ENCODE measurements at places on chromosomes 1 and 21.
A peak's percentile ranks its signal among the peaks of the same experiment; 100 is the strongest.

- no peak for DNase-seq
These were observed 13.9 kb downstream of the BSND start for GRCh38 chr1:55012661-55013060.

GRCh38 chr1:179305450-179305849 lies 11.9 kb downstream of the SOAT1 start:
- no peak for DNase-seq

DNA sequence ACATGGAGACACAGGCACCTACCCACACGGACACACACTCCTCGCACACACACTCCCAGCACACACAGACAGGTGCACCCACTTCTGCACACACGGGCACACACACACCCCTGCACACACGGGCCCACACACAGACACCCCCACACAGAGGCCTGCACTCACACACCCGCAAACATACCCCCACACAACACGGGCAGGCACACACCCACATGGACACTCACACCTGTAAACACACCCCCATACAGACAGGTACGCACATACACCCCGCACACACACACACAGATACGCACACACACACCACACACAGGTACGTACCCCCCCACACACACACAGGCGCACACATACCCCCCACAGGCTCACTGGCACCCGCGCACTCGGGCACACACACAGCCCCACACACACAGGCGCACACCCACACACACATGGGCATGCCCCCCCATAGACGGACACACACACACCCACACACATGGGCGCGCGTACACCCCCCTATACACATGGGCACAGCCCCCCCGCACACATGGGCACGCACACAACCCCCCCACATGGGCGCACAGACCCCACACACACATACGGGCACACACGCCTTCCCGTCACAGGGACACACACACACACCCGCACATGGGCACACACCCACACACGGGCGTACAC lies 6.1 kb downstream of the ATAD3A start:
- no peak for DNase-seq

GRCh38 chr21:41943851-41944250 lies 10.0 kb downstream of the C2CD2 start:
- no peak for DNase-seq

GRCh38 chr1:168236836-168237611 lies 11.2 kb downstream of the SFT2D2 start:
- DNase-seq, result no peak

GRCh38 chr1:4408380-4408779 lies 246.0 kb upstream of the AJAP1 start:
- DNase-seq, result no peak

DNA sequence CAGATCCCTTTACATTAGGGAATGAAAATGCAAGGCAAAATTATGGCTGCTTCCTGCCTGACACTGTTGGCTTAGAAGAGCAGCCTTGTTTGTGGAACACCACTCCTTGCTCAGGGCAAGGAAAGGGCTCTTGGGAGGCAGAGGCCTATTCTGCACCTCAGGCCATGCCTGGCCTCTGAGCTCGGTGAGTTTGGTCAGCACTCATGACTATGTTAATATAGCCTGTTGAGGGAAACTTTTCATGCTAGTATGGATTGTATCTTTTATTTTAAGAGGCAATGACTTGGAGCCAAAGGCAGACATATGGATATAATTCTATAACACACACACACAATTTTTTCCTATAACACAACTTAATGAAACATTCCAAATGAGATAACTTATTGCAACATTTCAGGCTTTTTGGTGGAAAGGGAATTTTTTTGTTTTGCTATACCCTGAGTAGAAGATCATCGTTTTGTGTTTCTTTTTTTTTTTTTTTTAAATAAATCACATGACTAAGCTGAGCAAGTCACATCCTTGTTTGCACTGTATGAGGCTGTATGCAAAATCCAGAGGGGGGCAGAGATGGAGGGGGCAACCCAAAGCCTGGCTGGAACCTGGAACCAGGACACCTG lies 5.6 kb upstream of the YRDC start:
- DNase-seq, result no peak

- DNase-seq, result no peak
These were observed 76.3 kb upstream of the LMO4 start for GRCh38 chr1:87252406-87252805.

DNA sequence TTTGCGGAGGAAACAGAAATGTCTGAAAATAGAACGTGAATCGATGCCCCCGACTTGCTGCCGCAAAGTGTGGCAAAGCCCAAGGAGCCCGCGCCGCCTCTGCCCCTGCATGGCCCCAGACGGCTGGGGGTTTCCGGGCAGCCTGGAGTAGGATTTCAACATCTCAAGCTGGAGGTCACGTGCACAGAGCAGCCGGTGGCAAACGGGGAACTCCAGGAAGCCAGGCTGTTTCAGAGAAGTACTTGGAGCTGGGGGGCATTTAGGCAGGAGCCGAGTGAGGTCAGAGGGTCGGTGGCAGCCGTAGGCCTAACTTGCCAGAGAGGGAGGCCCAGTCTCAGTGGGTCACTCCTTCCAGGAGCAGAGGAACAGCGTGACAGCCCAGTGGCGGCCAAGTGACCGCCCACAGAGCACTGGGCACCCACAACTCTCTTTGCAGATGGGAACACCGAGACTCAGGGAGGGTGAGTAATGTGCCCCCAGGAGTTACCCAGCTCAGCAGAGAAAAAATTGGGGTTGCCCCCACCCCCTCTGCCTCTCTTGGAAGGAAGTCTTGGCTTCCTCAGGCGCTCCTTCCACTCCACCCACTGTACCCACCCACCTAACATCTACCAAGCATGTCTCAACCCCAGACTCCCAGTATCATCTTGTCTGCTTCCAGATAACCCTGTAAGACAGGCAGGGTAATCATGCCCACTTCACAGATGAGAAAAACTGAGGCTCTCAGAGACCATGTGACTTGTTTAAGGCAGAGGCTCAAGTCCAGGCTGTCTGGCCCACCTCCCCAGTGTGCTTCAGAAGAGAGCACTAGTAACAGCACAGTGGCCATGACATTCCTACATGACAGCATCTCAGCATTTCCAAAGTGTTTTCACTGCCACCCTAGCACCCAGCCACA lies 179.4 kb downstream of the HIVEP3 start:
- no peak for DNase-seq

DNA sequence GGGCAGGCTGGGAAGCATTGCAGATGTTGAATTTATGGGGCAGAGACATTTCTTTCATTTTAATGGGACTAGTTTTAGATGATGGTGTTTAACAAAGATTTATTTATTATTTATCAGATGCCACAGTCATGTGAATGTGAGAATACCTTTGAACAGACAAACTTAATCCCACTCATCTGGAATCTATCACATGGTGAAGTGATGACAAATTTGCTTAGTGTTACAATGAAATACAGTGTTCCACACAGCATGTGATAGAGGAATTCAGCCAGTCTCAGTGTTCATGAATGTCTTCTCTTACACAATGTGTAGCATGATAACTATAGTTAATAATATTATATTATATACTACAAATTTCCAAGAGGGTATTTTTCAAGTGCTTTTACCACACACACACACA lies 1361.7 kb upstream of the B3GALT2 start:
- no peak for DNase-seq

- no peak for DNase-seq
These were observed 20.2 kb downstream of the TAL1 start for GRCh38 chr1:47211796-47212269.

DNA sequence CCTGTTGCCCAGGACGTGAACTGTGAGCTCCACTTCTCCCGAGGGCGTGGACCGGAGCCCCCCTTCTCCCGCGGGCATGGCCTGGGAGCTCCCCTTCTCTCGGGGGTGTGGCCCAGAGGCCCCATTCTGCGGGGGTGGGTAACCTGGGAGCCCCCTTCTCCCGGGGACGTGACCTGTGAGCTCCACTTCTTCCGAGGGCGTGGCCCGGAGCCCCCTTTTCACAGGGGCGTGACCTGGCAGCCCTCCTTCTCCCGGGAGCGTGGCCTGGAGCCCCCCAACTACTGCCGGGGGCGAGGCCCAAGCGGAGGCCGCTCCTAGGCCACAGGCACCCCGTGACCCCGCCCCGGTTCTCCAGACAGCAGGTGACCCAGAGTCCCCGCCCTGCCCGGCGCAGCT lies 320 bp downstream of the C1orf174 start:
- no peak for DNase-seq

DNA sequence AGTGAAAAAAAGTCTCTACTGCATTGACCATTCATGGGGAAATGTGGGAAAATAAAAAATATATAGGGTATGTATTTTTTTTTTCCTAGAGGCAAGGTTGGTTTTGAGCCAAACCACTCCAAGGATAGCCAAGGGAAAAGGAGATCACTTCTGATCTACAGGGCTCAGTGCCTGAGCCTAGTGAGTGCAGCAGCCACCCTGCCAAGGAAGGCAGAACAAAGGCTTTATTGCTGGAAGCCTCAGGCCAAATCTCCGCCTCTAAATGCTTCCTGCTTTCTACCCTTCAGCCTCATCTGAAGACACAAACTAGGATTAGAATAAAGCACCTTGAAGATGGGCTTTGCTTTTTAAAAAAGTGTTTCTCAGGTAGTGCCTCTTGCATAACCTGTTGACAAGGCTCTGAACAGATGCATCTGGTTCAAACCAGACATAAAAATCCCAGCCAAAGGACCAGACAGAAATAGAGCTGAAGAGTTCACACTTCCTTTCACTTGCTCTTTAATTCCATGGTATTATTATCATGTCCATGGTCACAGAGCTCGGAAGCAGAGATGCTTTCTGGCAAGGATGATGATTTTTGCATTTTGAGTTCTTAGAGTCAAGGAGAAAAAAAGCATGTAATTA lies 10.5 kb downstream of the C1orf115 start:
- peak; percentile 58 for DNase-seq

- DNase-seq, result no peak
These were observed 90.4 kb upstream of the AJAP1 start for GRCh38 chr1:4564051-4564450.

DNA sequence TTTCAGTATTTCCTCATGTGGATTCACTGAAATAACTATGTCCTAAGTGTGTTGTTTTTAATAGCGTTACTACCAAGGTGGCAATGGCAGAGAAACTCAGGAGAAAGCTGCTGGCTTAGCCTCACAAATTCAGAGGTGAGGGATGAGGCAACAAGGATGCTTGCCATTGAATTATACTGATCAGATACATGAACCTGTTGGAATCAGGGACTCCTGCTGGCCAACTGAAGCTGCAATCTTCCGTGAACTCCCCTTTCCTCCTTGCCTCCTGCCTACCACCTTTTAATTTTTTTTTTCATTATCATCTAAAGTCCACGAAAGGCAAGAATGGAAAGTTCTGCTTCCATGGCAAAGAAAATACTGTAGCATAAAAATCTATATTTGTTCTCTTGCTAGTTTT lies 254.7 kb downstream of the NFIA start:
- DNase-seq, result no peak

DNA sequence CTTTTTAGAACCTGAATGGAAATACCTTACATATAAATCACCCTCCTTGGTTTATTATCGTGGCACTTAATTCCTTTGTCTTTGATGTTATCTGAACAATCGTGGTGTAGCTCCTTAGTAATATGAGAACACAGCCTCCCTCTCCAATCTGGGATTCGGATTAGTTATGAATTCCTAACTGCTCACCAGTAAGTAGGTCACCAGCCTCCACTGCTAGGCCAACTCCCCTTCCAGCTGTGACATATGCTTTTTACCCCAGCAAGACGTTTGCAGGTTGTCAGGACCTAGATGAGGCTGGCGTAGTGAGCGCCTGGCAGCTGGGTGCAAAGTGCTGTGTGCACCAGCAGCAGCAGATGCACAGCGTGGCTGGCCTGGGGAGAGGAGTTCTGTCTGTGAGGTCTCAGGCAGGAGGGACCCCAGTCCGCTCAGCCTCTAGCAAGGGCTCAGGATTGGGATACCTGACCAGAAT lies 38.2 kb downstream of the NTPCR start:
- DNase-seq, result no peak

GRCh38 chr1:16094453-16095158 lies 21.2 kb upstream of the FAM131C start:
- no peak for DNase-seq

DNA sequence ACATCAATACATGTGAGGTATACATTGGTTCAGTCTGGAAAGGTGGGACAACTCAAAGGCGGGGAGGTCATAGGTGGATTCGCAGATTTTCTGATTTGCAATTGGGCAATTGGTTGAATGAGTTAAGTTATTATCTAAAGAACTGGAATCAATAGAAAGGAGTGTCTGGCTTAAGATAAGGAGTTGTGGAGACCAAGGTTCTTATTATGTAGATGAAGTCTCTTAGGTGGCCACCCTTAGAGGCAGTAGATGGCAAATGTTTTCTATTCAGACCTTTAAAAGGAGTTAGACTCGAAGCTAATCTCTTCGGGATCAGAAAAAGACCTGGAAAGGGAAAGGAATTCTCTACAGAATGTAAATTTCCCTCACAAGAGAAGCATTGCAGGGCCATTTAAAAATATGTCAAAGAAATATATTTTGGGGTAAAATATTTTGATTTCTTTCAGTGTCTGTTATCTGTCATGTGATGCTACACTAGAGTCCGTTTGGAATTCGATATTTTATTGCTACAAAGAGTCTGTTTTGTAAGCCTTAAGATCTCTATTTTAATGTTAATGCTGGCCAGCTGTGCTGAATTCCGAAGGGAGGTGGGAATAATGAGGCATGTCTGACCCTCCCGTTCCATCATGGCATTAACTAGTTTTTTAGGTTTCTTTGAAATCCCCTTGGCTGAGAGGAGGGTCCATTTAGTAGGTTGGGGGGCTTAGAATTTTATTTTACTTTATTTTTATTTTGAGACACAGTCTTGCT lies 265.1 kb downstream of the PTPRU start:
- no peak for DNase-seq

DNA sequence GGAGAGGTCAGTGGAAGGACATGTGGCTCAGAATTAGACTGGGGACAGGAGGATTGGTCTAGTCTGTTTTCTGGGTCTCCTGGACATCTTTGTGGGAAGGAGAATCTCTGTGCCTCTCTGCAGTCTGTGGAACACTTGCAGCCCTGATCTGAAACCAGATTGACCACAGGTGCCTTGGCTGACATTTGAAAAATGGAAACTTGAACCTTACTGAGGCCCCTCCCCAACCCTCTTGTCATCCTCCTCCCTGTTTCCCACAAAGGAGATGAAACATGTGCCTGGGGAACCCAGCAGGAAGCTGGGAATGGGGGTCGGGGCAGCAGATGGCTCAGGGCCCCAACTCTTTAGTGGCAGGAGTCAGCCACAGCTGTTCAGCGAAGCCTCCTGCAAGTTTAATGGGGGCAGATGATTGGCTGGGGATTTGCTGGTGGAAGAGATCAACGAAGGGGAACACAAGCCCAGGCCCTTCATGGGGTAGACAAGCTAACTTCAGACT lies 18.1 kb downstream of the VASH2 start:
- no peak for DNase-seq

DNA sequence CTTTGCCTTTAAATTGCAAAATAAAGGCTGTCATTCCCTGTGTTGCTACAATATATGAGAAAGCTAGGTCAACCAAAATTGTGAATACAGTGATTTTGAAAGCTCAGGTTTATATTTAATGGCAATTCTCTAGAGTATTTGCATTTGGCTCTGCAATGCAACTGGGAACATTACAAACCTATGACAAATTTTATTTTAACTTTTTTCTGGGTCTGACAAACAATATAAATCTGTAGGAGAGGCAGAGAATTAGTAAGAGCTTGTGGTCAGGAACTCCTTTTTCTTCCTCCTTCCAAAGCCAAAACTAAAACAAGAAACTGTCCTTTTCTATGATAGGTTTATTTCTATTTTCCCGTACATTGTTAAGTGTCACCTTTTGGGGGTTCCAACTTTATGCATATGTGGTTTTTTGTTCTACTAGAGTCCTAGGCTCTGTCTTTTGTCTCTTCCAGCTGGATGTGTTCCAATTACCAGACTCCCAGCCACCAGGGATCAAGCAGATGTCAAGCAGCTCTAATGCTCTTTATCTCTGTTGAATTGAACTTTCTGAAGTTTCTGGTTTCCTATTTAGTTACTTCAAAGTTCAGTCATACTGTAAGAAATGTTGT lies 106.9 kb downstream of the ASH1L start:
- no peak for DNase-seq

Data from NCI-H2081 (cell line).